CD4-positive, alpha-beta T cell treated with Interferon gamma for 1 hour (primary cell): ENCODE measurements at places on chromosomes 11 and 22.

DNA sequence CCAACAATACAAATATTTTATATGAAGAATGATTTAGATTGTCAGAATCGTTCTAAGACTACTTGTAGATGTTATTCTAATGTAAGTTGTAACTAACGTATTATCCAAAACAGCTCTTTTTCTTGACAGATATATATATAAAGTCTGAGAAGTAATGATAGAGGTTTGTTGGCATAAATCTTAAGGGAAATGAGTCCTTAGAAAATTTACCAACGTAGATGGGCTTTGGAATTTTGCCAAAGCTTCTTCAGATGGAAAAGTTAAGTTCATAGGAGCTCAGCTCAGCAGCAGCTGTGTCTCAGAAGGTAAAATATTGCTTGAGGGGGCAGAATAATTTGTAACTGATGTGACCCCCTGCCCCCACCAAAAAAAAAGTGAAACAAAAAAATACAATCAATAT lies 66.7 kb downstream of the BID start:
- DNase-seq: no peak

GRCh38 chr22:27213294-27213693 lies 555.9 kb downstream of the MIAT start:
- no peak for DNase-seq

- no peak for DNase-seq
These were observed 51.5 kb downstream of the NEU3 start for GRCh38 chr11:75040167-75040770.

- no peak for DNase-seq
These were observed 15.0 kb downstream of the PTPRJ start for GRCh38 chr11:47995360-47995769.

DNA sequence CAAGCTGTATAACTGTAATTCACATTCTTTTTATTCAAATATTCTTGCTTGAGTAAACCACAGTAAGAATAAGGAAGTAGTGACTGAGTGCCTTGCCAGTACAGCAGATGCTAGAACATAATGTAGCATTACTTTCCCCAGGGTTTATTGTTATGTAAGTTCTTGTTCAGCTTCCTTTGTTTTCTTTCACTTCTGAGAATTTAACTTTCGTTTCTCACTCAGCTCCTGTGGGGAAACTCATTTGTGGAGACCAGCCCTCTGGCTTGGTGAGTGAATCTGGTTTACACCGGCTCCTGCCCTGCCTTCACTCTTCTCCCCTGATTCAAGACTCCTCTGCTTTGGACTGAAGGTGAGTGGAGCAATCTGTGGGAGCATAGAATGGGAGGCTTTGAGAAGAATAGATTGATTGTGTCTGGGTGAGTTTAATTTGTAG lies at the start of gene TRIM22:
TRIM22 (plus strand) TSS at position 240 of the 433 bp plus-strand sequence. CDS start 6,443 bp downstream, outside the sequence.
- peak; percentile 75 for DNase-seq

DNA sequence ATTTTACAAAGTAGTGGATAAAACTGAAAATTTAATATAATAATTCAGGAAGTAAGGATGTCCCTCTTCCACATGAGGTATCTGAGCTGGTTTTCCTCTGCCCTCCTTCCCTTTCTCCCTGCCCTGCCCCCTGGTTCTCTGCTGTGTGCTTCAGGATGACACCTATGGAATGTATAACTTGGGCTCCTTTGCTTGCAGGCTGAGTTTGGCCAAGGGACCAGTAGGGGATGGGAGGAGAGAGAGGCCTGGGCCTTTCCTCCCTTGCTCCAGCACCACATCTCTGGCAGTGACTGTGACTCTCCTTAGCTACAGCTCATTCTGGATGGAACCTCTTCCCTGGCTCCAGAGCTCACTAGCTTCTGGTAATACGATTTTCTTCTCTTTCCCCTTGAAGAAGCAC lies 10.1 kb downstream of the IRAG1 start:
- no peak for DNase-seq

GRCh38 chr11:22130462-22131053 lies 62.3 kb upstream of the ANO5 start:
- no peak for DNase-seq

DNA sequence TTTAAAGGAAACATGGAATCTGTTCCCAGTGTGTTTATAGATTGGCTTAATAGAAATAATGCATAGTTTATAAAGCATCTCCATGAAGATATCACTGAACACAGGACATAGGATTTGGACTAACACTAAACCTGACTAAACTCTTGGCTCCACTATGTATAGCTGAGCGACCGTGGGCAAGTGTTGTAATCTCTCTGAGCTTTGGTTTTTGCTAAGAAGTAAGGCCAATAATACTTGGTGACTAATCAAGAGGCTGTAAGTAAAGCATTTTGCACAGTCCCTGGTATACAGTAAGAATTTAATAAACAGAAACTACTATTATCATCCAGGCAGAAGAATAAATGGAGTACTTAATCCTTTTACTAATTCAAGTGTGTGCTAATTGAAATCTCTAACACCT lies 125.5 kb upstream of the MTMR2 start:
- no peak for DNase-seq

DNA sequence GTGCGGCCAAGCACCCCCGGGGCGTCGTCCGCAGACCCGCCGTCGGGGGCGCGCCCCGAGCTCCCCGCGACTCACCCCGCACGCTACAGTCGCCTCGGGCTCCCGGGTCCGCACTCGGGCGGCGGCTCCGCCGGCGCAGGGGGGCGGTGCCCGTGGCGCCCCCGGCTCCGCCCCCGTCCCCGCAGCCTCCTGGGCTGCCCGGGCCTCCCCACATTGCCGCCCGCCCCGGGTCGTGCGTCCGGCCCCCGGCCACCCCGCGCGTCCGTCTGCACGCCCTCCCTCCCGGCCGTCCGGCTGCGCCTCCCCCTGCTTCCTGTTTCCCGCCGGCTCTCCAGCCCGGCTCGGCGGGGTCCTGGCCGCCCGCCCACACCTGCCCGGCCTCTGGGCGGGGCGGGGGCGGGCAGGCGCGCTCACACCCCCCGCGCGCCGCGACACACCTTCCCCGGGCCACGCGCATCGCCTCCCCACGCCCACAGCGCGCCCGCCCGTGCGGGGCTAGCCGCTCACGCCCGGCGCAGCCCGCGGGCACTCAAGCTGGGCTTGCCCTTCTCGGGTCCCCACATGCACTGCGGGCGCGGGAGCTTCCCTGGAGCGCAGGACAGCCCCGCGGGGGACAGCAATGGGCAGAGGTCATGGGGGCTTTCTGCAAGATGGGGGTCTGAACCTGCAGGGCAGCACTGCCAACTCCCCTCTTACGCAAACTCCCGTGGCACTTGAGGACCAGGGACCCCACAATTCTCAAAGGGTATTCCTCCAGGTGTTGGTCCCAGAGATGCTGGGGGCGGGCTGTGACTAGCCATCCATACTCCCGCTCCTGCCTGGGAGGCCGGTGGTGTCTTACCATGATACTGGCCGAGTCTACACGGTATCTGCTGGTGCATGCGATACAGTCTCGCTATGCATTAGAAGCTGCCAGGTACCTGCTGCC lies at the start of gene CARD10:
CARD10 (minus strand) TSS at position 148 of the 928 bp plus-strand sequence. CDS start 215 bp downstream, outside the sequence.
- DNase-seq: no peak

DNA sequence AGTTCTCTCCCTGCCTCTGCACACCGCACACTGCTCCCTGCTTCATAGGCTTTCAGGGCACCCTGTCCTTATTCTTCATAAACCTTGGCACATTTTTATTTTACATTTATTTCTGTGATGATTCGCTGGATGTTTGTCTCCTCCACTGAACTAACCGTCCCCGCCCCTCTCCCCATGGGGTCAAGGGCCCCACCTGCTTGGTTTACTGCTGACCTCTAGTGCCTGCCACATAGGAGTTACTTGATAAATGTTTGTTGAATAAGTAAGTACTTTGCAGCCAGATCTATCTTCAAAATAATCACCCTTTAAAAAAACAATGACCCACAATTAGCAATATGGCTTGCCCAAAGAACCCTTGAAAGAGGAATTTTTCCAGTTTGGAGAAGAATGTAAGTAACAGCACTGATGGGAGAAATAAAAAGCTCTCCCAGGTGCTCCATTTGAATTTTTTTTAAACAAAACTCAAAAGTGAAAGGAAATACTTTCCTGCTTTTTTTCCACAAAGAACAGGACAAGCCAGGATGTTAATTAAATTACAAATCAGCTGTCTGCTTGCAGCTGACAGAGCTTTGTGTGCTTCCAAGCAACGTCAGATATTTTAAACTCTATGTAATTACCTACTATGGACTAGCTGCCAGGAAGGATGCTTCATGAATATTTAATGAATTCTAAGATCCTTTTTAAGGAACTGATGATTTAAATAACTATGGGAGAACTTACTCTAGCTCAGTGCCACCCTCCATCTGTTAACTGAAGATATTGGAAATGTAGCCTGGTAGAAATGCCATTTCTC lies 1083.6 kb downstream of the DLG2 start:
- no peak for DNase-seq

DNA sequence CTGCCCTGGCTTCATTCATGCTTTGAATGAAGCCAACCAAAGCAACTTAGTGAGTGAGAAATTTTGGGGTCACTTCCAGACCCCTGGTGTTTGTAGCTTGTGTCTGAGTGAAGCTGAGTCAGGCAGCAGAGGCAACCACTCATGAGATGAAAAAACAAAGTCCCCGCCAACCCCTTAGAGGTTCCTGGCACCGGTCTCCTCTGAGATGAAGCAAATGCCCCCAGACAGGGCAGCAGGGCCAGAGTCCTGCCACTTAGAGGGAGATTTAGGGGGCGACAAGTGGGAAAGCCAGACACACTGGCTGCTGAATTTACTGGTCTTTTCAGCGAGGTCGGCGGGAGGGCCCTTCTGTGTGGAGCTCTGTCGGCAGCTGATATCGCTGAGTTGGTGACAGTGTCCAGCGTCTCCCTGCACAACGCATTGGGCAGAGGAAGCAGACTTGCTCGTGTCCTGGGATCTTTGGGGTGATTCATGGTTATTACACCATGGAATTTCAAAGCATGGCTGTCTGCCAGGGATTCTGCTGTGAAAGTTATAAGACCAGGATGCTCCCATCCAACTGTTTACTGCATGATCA lies 482.6 kb downstream of the MIAT start:
- DNase-seq: no peak

GRCh38 chr22:32904044-32904443 lies 102.5 kb downstream of the TIMP3 start:
- peak; percentile 4 for DNase-seq

DNA sequence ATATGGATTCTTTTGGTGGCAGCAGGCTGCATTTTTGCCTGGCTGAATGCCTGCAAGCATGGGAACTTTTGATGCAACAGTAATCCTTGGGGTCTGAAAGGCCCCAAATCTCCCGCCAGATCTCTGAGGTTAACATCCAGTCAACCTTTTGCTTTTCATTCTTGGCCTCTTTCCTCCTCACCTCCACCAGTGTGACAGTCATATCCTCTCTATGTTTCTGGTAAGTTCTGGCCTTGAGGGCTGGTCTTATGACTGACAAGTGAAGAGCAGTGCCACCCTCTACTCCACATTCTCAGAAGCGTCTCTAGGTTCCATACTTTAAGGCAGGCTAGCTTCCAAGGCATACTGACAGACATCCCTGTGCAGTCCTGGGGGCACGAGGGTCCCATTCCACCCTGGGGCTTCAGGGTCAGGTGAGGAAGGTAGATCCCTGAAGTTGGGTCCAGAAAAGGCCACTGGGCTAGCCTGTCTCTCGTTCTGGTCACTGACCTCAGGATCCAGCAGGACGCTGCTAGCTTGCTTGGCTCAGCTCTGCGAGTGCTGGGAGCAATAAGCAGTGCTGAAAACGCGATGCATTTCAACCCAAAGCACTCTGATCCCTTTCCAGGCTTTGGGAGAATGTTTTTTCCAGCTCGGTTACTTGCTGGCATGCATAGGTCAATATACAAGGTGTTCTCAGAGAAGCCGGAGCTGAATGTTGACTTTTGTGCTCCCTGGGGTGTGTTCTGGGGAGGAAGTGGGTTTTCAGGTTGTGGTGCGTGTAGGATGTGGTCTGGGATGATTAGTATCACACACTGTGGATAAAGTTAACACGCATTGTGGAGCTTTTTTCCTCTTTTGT lies 75.2 kb downstream of the PTPRJ start:
- peak; percentile 42 for DNase-seq

- DNase-seq: no peak
These were observed 5.0 kb downstream of the KCNJ11 start for GRCh38 chr11:17383461-17383860.

DNA sequence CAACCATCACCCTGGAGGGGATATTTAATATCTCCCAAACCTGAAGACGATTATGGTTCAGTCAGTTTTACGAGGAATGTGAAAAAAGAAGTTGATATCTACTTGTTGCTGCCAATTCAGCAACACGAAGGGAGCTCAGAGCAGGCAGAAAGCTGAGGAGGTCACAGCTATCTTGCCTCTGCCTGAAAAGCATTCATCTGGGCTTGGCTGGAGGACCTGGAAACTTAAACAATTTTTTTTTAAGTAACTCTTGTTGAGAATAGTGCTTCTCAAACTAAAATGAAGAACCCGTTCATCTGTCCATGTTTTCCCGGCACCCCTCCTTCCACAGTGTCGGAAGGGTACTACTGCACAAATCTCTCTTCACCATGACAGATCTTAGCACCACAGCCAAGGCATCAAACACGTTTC lies 98.9 kb downstream of the MICAL3 start:
- no peak for DNase-seq
